Neuronal stem cell (in vitro differentiated cells): ENCODE measurements at places on chromosomes 4 and X.
A peak's percentile ranks its signal among the peaks of the same experiment; 100 is the strongest.

DNA sequence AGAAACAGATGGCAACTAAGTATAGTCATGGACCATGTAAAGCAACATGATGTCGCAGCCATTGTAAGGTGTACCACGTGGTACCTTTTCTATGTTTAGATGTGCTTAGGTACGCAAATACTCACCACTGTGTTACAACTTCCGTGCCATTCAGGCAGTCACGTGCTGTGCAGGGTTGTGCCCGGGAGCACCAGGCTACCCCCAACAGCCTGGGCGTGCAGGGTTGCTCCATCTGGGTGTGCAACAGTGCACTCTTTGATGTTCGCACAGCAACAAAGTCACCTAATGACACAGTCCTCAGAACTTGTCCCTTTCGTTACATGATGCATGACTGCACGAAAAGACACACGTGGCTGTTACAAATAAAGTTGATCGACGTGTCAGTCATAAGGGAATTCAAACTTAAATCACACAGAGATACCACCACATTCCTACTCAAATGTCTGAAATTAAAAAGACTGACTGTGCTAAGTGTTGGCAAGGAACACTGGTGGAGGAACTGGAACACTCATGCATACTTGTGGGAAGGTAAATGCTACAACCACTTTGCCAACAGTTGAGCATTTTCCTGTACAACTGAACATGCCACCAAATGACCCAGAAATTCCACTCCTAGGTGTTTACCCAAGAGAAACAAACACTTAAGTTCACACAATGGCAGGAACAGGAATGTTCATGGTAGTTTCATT lies 24.3 kb downstream of the CPLX1 start:
- DNase-seq = no peak

DNA sequence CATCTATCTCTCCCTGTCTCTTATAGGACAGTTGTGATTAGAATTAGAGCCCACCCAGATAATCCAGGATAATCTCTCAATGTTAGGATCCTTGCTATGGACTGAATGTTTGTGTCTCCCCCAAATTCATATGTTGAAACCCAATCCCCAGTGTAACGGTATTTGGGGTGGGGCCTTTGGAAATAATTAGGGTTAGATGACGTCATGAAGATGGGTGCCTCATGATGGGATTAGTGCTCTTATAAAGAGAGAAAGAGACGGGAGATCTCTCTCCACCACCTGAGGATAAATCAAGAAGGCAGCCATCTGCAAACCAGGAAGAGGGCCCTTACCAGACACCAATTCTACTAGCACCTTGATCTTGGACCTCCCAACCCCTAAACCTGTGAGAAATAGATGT lies 33.7 kb upstream of the SHISA3 start:
- DNase-seq = no peak

DNA sequence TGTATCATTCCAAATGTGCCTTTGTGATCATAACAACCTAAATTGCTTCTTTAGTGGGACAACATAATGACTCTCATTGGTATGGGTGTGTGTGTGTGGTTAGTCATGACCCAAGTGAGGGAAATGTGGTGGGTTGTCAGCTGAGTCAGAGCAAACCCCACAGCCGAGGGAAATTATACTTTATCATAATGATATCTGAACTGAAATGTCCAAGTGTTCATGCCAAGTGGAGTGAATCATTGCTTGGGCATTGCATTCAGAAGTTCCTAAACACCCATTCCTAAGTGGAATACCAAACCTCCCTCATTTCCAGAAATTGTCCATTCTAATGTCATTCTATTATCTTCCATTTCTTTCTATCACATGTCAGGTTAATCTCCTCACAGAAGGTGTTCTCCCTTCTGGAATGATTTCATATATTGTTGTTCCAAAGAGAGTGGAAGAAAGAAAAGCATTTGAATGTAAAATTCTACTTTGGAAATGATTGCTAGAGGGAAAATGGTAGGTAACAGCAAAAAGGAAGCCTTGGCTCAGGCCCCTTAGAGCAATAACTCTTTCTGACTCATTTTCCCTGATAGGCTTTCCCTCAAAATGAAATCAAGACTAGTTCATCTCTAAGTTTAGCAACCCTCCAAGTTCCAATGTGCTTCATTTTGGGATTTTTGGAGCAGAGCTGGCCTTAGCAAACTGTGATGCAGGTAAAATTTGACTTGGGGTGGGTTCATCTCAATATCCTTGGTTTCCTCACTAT lies 230.7 kb upstream of the KCNIP4 start:
- DNase-seq = no peak

DNA sequence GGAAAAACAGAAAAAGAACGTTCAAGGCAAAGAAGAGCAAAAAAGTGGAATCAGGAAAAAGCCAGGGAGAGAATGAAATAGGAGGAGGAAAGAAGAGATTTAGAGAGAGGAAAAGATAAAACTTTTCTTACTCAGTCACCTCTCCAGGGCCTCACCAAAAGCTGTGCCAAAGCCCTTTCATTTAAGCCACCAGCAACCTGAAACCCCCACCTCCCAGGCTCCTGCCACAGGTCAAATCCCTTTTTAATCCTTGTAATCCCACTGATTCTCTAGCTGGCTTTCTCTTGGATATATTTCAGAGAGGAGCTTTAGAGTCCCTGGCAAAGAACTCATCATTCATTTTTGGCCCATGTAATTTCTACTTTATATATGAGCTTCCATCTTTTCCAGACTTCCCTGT lies 25.7 kb upstream of the XIAP start:
- no peak for DNase-seq

DNA sequence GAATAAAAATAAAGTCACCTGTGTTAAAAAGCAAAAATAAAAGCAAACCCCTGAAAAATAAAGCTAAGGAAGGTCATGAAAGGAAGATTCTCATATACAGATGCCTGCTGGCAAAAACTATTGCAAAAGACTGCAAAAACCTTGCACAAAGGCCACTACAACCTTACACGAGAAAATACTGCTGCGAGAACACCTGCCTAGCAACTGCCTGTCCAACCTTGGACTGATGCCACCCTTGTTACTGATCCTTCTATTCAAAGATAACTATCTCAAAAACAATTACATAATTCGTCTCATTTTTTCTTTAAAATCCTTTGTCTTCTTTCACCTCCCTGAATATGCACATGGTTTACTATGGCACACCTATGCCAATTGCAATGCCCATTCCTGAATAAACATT lies 49.6 kb downstream of the SLC2A9 start:
- no peak for DNase-seq

DNA sequence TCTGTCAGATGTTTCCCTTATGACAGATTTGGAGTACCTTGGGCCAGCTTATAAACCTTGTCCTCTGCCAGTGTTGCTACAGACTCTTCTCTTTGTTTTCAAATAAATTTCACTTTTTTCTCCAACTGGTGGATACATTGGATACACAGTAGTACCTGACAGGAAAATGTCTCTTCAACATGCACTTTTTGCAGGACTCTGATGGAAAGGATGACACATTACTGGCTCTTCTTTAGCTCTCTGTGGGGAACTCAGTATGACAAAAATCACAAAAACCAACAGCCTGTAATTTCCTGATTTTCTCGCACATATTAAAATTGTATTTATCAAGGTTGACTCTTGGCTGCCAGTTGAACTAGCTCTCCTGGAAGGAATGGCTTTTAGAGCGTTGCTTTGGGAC lies 61.3 kb upstream of the GIMD1 start:
- no peak for DNase-seq

DNA sequence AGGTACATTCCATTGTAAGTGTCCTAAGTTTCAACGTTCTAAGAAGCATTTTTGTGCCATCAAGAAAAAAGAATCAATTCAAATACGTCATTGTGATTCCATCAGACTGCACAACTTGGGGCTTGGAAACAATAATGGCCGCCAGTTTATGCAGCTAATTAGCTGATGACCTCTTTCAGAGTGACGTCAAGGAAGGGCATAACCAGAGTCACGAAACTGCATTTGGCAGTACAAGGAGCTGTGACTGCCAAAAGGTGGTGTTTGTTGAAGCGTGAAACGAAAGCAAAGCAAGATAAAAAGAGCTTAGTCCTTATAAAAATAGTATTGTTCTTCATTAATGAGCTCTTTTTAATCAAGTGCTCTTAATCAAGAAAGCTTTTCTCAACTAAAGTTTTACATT lies 81.1 kb upstream of the SH3RF1 start:
- peak; percentile 44 for DNase-seq

GRCh38 chr4:31417040-31417439 lies 696.9 kb downstream of the PCDH7 start:
- DNase-seq = no peak

- no peak for DNase-seq
Observed at GRCh38 chr4:47749858-47750257, 88.0 kb downstream of the CORIN start.

DNA sequence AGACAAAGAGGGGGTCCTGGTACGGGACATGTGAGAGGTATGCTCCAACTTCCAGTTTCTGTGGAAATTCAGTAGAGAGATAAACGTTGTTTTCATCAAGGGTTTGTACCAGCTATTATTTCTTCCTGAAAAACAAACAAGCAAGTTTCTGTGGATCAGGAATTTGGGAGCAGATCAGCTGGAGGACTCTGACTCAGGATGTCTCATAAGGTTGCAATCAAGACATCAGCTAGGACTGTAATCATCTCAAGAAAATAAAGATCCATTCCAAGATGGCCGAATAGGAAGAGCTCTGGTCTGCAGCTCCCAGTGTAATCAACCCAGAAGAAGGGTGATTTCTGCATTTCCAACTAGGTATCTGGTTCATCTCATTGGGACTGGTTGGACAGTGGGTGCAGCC lies 23.5 kb upstream of the NFKB1 start:
- DNase-seq = no peak

- DNase-seq = no peak
Observed at GRCh38 chr4:107863416-107863815, 38.7 kb downstream of the SGMS2 start.

DNA sequence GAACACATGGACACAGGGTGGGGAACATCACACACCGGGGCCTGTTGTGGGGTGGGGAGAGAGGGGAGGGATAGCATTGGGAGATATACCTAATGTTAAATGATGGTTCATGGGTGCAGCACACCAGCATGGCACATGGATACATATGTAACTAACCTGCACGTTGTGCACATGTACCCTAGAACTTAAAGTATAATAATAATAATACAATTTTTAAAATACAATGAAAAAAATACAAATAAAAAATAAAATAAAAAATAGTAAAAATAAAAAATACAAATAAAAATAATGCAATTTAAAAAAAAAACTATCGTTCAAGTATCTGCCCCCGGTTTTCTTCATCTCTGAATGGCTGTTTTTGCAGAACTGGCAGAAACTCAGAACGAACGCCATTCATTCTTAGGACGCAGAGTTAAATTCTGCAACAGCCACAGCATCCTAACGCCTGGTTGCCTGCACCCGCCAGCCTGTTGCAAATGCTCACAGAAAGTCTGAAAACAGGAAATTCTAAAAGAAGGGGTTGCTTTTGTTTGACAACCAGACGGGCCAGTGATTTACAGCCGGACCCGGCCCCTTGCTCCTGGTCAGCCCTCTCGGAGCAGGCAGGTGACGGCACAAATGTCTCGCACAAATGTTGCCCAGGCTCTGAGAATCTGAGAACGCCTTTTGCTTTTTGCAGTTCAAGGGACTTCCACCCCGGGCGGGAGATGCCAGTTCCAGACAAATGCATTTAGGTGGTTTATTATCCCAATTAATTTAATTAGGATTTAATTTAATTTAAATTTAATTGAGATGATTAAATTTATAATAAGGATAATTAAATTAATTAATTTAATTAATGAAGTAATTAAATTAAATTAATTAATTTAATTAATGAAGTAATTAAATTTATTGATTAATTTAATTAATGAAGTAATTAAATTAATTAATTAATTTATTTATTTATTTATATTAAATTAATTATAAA lies 47.8 kb downstream of the CRLF2 start:
- DNase-seq = no peak

GRCh38 chrX:2632533-2633504 lies 58.3 kb upstream of the CD99 start:
- no peak for DNase-seq

DNA sequence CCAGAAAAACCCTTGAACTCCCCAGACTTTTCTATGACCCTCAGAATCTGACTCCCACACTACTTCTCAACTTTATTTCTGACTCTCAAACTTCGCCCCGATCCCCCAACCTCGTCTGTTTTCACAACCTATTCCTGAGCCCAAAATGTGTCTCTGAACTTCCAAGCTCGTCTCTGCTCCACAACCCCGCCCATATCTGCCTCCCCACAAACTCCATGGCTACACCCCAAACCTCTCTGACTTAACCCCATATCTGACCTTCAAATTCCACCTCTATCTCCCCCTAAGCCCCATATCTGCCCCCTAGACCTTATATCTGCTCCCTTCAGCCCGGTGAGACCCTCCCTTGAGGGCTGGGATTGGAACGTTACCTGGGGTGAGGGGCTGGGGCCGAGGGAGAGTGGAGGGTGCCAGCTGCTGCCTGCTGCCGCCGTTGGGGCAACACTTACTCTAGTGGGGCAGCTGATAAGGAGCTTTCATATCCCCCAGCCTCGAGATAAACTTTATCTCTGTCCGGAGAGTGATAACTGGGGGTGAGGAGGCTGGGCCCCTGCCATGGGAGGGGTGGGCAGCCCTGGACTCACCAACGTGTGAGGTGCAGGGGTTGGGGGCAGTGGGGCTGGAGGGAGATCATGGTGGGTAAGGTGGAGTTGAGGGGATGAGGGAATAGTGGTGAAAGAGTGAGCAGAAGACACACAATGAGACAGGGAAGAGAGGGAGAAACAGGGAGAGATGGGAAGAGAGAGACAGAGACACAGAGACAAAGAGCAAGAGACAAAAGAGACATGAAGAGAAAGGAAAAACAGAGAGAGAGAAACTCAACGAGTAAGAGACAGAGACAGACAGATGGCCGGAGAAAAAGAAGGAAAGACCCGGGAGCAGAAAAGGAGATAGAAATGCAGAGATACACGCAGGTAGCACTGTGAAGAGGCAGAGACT lies 1.4 kb downstream of the GATA1 start:
- DNase-seq = no peak

- no peak for DNase-seq
Observed at GRCh38 chr4:113810906-113811305, 49.4 kb upstream of the CAMK2D start.

DNA sequence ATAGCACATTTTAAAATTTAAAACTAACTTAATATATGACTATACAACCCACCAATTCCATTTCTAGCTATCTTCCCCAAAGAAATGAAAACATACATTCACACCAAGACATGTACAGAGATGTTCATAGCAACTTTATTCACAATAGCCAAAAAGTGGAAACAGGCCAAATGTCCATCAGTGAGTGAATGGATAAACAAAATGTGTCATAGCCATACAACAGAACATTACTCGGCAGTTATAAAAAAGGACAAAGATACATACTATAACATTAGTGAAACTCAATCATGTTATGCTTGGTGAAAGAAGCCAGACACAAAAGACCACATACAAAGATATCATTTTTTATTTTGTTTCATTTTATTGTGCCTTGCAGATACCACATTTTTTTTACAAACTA lies 396.8 kb downstream of the PACRGL start:
- DNase-seq = no peak
